ENCODE measurements at places on chromosomes 6 and 20. TPM values are rescaled to one million over a fixed set of nuclear protein-coding genes. Genes with fewer than 3 reads are reported as not detected.

GRCh38 chr20:18011951-18012645 lies 43.3 kb downstream of the MGME1 start:
- no peak for DNase-seq
- H3K4me3 ChIP-seq, result no peak overlapping the region
- H3K36me3 ChIP-seq, result no peaks in the 10 kb centered on the region
- H3K4me1 ChIP-seq, result no peaks in the 10 kb centered on the region
- H3K27ac ChIP-seq, result no peak overlapping the region
- H3K27me3 ChIP-seq, result no peaks in the 10 kb centered on the region

GRCh38 chr6:4895971-4896370 lies 107.9 kb downstream of the RPP40 start:
- H3K4me3 ChIP-seq, result no peak overlapping the region
- no peaks in the 10 kb centered on the region for H3K36me3 ChIP-seq
- no peak overlapping the region for H3K27ac ChIP-seq
- no peaks in the 10 kb centered on the region for H3K4me1 ChIP-seq
- no peaks in the 10 kb centered on the region for H3K27me3 ChIP-seq

SHLD1 gene
- polyA plus RNA-seq, result 17.7 TPM

GRCh38 chr20:57160985-57161384 lies 105.5 kb downstream of the BMP7 start:
- H3K36me3 ChIP-seq, result no peaks in the 10 kb centered on the region
- no peak for DNase-seq
- no peaks in the 10 kb centered on the region for H3K4me1 ChIP-seq
- H3K27ac ChIP-seq, result no peak overlapping the region

- H3K27ac ChIP-seq, result peak overlapping the region; percentile 81
- H3K36me3 ChIP-seq, result no peaks in the 10 kb centered on the region
- H3K4me3 ChIP-seq, result peak overlapping the region; percentile 62
- H3K4me1 ChIP-seq, result peaks cover 59% of the 10 kb centered on the region
- DNase-seq, result no peak
These were observed 109.3 kb downstream of the IPCEF1 start for GRCh38 chr6:154247119-154247861.
